ENCODE measurements at places on chromosomes 7 and 10. TPM values are rescaled to one million over a fixed set of nuclear protein-coding genes. Genes with fewer than 3 reads are reported as not detected.
A peak's percentile ranks its signal among the peaks of the same experiment; 100 is the strongest.

- no peak for DNase-seq
These were observed 30.8 kb downstream of the PRLHR start for GRCh38 chr10:118564652-118565051.

DNA sequence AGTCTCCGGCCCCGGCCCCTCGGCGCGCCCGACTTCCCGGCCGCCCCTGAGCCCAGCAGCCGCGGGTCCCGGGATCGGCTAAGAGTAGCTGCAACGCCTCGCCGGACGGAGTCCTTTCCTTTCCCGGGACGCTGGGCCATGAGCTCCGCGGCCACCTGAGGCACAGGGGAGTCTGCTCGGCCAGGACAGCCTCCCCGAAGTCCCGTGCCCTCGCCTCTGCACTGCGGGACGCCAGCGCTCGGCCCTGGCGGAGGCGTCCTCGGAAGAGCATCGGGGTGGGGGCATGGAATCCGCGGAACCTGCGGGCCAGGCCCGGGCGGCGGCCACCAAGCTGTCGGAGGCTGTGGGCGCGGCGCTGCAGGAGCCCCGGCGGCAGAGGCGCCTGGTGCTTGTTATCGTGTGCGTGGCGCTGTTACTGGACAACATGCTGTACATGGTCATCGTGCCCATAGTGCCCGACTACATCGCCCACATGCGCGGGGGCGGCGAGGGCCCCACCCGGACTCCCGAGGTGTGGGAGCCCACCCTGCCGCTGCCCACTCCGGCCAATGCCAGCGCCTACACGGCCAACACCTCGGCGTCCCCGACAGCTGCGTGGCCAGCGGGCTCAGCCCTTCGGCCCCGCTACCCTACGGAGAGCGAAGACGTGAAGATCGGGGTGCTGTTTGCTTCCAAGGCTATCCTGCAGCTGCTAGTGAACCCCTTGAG, 502 bp downstream of the SLC18A3 start:
- peak; percentile 66 for DNase-seq

GRCh38 chr10:51522858-51523257, 176.5 kb downstream of the CSTF2T start:
- DNase-seq = no peak

DNA sequence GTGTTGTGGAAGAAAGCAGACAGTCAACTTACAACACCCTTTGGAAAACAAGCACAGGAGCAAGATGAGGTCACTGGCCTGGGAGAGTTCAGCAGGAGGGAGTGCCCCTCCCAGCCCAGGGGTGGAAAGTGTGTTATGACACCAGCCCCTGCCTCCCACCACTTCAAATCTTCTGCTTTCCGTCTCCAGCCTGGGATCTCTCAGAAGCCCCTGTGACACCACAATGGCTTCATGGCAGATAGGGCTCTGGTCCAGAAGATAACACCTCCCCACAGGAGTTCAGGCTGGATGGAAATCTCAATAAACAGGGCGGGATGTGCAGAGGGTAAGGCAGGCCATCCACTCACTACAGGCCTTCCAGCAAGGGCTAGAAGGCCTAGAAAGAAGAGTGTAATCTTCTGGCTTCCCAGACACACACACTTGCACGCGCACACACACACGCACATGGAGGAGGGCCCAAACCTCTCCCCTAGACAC, 48.7 kb upstream of the ZMIZ1 start:
- peak; percentile 78 for DNase-seq

The GDF10 gene
- 18.6 TPM for total RNA-seq

The SMNDC1 gene
- total RNA-seq = 26.4 TPM

All from posterior vena cava (tissue), 2 donors.